ENCODE measurements at places on chromosomes 11 and 22.
A peak's percentile ranks its signal among the peaks of the same experiment; 100 is the strongest.

- DNase-seq = no peak
Observed at GRCh38 chr22:42064629-42065028, 6.0 kb downstream of the NAGA start.

GRCh38 chr22:23522623-23523251 lies 57.4 kb downstream of the IGLL1 start:
- DNase-seq = peak; percentile 42

GRCh38 chr11:124211321-124211720 lies 28.2 kb downstream of the OR10D3 start:
- DNase-seq = no peak

DNA sequence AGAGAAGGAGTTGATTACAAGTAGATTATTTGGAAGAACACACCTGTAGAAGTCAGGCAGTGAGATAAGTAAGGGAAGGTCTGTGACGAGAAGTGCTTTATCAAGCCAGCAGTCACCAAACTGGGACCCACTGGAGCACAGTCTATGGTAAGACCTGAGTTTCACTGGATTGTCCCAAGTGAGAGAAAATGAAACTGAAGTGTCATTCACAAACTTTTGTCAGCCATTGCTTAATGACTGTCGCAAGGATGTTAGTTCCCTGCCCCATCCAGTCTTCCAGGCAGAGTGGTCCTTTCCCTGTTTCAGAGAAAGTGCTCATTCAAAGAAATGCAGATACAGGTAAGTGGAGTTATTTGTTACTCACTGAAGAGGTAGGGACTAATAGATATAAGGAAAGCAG lies 728.0 kb upstream of the TENM4 start:
- no peak for DNase-seq

DNA sequence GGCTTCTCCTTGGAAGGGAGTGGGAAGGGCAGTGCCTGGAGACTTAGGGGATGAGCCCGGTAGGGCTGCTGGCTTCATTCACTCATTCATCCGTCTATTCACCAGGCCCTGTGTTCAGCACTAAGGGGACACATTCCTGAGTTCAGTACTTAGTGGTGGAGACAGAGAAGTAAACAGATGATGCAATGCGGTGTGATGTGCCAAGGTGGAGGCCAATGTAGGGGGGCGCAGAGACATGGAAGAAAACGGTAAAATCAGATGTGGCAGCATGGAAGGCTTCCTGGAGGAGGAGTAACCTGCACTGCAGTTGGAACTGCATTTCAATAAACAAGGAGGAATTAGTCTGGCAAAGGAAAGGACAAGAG lies 21.3 kb downstream of the GRIK4 start:
- peak; percentile 62 for DNase-seq

DNA sequence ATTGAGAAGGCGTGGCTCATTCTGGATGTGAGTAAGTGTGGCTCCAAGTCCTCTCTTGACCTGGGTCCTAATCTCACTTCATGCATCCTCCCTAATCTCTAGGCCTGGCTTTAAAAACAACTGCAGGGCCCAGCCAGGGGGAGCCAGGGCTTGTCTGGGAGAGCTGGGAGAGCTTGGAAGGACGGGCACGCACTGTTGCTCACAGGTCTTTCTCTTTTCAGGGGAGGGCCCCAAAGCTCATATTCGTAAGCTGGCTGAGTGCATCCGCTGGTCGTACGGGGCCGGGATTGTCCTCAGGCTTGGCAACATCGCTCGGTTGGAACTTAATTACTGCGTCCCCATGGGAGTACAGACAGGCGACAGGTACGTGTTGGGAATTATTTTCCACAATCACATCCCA lies 34.1 kb upstream of the PARVB start:
- no peak for DNase-seq

DNA sequence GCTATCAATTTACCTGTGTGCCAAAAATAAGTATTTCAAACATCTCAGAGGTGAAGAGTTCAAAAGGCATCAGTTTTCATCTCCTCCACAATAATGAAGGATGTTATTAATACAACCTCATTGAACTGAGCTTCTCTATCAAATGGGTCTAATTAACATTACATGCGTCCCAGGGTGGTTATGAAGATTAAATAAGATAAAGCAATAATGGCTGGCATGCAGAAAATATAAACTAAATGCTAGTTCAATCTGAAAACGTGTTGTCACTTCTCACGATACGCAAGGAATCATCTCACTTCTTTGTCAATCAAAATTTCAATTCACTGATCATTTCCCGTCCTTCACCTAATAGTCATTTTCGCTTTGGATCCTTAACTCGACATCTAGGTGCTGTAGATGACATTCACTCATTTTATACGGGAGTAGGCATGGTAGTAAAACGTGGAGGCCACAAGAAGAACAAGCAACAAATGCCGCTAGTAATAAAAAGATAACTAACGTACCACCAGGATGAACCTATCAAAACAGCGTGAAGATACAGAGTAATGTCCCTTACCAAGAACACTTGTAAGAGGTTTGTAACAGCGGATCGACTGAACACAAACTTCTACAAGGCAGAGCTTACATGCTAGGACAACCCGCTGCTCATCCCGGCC lies 918 bp downstream of the CHORDC1 start:
- no peak for DNase-seq

DNA sequence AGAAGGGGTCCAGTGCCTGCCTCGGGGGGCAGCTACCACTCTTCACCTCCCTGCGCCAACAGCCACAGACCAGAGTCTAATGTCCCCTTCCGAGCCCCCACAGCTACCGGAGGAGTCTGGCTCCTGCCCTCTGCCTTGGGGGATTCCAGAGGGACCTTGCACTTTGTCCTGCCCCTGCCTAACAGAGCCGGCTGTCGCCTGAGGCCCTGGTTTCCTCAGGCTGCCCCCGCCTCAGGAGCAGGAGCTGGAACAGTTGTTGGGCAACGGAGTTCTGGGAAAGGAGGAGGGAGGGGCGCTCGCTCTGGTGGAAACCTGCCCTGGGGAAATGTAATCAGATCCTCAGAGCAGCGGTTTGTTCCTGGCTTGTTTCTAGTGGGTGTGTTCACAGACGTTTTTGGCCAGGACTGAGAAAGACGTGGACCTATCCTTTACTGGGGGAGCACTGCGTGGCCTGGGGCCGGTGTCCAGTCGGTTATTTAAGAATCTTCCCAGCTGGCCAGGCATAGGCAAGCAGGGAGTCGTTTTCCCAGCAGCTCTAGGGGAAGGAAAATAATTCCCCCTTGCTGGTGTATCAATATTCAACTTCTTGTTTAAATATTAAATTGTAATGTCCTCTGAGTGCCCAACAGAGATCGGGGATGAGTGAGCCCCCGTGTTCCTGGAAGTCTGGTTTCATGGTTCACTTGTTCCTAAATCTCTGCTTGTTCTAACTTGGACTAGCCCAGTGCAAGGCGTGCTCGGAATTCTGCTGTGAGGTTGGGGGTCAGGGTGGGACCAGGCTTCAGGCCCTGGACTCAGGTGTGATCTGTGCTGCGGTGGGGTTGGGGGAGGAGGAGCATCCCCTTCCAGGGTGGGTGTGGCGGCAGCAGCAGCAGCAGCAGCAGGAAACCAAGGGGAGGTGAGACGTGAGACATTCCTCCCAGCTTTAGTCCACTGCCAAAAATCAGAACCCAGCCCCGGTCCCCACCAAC lies 32.1 kb downstream of the A4GALT start:
- DNase-seq = peak; percentile 58

DNA sequence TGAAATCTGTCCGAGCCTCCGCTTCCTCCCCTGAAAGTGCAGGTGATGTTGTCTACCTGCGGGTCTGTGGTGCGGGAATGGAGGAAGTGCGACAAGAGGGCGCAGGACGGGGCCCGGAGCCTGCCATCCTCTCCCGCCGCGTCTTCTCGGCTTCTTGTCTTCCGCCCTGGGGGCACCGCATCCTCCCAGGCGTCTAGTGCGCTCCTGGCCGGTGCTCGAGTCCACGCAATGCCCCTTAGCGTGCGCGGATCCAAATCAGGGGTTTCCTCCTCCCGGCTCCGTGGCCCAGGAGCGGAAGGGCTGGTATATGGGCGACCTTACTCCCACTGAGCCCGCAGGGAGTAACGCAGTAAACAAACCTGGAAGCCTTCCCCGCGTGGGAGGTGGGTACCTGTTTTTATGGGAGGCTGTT lies 405 bp downstream of the SFI1 start:
- DNase-seq = no peak

DNA sequence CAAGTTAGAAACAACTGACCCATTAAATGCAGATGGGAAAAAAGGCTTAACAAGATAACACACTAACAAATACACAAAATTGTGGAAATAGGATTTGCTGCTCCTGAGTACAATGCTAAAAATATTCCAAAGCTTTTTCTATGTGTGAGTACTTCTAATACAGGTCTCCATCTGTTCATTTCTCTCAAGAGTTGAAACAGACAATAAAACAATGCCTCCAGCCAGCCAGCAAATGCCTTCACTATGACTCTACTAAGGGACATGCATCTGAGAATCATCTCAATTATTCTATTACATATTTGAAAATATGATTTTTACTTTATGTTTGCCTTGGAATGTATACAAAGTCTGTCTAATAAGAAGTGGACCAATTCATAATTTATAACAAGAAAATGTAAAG lies 119.0 kb downstream of the CADM1 start:
- DNase-seq = no peak

- peak; percentile 61 for DNase-seq
Observed at GRCh38 chr22:48072777-48073176, 1310.3 kb downstream of the TBC1D22A start.

- DNase-seq = no peak
Observed at GRCh38 chr22:29230972-29231875, 25.5 kb downstream of the EMID1 start.

DNA sequence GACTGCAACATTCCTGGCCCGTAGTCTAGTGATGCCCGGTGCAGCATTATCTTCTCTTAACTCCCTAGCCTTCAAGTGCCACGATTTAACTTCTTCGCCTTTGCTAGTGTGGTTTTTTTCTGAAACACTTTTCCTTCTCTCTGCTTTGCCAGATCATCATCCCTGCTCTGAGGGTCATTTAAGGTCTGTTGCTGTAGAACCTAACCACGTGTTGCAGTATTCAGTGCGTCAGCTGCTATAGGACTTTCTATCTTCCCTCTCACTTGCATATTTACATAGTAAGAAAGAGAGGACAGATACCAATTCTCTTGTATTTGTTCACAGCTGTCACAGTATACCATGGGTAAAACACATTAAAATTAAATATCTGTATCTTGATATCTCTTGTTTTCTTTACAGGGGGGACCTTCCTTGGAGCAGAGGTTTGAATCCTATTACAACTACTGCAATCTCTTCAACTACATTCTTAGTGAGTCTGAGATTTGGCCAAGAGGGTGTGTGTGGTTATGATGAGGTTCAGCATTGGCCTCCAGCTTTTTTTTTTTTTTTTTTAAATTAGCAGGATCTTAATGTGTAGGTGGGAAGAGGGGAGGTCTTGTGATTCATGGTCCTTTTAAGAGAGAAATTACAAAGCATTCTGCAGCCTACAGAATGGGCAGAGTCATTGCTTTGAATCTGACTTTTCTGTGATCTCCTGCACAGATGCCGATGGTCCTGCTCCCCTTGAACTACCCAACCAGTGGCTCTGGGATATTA lies 13.5 kb downstream of the EIF3L start:
- DNase-seq = no peak

- no peak for DNase-seq
Observed at GRCh38 chr11:76551400-76551799, 106.6 kb downstream of the EMSY start.

DNA sequence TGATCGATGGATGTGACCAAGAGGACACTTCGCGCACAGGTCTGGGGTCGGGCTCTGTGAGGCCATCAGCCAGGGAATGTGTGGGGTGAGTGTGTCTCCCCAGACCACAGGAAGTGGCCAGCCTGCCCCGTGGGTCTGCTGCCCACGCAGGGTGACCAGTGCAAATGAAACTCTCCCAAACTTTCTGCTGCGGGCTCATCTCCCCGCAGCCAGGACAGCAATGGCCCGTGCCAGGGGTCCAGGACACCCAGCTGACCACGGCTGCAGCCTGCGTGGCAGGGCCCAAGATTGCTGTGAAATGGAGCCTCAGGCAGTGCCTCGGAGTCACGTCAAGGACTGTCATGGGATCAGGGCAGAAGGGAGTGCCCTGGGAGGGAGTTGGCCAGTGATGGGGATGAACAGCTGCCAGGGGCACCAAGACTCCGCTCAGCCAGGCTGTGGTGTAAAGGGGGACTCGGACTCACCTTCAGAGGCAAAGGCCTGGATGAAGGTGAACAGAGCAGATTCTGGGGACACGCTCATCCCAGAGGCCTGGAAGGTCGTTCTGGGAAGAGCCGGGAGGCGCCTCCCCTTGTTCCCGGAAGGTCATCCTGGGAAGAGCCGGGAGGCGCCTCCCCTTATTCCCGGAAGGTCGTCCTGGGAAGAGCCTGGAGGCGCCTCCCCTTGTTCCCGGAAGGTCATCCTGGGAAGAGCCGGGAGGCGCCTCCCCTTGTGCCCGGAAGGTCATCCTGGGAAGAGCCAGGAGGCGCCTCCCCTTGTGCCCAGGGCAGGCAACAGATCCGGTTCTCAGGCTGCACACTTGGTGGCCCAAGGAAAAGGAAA lies 252.6 kb downstream of the BRD1 start:
- DNase-seq = no peak

GRCh38 chr11:86803136-86804045 lies 3.0 kb downstream of the PRSS23 start:
- no peak for DNase-seq

DNA sequence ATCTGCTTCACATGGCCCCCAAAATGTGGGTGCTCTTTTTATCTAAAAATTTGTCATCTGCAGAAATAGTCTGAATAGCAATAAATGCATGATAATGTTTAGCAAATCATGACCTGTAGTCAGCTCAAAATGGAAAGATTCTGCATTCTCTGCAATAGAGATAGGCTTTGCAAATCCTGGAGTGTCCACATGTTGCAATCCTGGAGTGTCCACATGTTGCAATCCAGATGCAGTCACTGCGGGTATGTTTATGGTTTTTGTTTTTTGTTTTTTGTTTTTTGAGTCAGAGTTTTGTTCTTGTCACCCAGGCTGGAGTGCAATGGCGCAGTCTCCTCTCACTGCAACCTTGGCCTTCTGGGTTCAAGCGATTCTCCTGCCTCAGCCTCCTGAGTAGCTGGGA lies 20.2 kb upstream of the LRRC32 start:
- no peak for DNase-seq

DNA sequence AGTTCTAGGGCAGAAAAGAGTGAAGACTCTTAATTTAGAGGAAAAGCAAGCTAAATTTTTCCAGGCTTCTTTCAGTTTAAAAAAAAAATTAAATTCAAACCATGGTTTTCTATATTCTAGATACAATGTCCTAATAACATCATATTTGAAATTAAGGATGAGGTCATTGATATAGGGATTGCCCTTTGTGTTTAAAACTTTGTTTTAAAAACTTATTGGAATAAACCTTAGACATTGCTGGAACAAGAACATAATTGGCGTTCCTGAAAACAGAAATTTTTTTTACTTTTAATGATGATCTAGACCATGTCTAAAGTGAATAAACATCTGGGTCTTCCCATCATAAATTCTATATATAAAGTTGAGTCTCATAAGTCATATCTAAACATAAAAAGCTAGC lies 859.4 kb upstream of the CHORDC1 start:
- no peak for DNase-seq

DNA sequence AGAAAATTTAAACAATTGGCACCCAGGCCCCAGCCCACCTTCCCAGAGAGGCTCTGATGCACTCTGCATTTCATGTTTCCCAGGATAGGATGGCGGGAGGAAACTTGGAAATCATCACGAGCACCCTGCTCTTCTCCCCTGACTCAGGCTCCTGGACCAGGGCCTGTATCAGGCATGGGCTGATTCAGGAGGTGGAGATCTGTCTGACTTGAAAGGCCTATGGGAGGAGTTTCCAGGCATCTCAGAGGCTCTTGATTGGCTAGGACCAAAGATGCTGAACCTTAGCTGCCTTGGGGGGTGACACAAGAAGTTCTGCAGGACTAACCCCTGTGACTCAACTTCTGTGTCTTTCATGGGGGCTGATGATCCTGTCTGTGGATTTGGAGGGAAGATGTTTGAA lies 106.2 kb downstream of the PKNOX2 start:
- DNase-seq = no peak

GRCh38 chr11:129968591-129969419 lies 33.8 kb downstream of the PRDM10 start:
- no peak for DNase-seq
